ENCODE measurements at places on chromosomes 5 and 9. TPM values are rescaled to one million over a fixed set of nuclear protein-coding genes. Genes with fewer than 3 reads are reported as not detected.

GRCh38 chr5:25950681-25951080, 1087.7 kb downstream of the CDH9 start:
- no peak for DNase-seq

AIF1L gene
- total RNA-seq = 0.43 TPM

GRCh38 chr9:116417464-116417863, 263.9 kb downstream of the PAPPA start:
- peak; percentile 38 for DNase-seq

DNA sequence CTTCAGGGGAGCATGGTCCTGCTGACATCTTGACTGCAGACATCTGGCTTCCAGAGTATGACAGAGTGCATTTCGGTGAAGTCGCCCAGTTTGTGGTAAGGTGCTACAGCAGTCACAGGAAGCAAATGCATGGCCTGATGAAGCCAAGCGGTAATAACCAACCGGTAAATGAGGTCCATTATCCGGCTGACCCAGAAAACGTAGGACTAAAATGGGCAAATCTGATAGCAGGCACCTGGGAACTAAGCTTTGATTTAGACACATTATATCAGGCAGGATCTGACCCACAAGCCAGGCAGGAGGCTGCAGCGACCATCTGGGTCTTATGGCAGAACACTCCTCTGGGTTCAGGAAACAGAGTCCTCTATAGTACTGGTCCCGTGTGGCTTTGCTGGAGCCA, 454.6 kb downstream of the GADD45G start:
- no peak for DNase-seq

DNA sequence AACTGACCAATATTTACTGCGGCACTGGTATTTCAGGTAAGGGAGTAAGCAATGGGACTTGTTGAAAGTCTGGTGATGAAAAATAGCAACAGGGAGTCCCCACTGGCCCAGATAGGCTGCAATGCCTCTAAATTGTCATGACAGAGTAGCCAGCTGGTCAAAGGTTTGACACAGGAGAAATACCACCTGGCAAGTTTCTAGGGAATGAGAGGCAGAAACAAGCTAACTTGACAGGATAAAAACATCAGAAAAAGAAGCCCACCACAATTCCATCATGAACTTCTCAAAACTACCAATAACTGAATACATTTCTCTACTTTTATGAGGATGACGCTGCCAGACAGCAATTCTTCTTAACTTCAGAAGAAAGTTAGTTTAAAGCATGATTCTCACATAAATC, 99.8 kb downstream of the STRBP start:
- no peak for DNase-seq

PDLIM4 gene
- 97.2 TPM for total RNA-seq

ORM1 gene
- total RNA-seq = not detected

All from fibroblast of villous mesenchyme (primary cell).